ENCODE measurements at places on chromosomes 3 and 15.
A peak's percentile ranks its signal among the peaks of the same experiment; 100 is the strongest.

DNA sequence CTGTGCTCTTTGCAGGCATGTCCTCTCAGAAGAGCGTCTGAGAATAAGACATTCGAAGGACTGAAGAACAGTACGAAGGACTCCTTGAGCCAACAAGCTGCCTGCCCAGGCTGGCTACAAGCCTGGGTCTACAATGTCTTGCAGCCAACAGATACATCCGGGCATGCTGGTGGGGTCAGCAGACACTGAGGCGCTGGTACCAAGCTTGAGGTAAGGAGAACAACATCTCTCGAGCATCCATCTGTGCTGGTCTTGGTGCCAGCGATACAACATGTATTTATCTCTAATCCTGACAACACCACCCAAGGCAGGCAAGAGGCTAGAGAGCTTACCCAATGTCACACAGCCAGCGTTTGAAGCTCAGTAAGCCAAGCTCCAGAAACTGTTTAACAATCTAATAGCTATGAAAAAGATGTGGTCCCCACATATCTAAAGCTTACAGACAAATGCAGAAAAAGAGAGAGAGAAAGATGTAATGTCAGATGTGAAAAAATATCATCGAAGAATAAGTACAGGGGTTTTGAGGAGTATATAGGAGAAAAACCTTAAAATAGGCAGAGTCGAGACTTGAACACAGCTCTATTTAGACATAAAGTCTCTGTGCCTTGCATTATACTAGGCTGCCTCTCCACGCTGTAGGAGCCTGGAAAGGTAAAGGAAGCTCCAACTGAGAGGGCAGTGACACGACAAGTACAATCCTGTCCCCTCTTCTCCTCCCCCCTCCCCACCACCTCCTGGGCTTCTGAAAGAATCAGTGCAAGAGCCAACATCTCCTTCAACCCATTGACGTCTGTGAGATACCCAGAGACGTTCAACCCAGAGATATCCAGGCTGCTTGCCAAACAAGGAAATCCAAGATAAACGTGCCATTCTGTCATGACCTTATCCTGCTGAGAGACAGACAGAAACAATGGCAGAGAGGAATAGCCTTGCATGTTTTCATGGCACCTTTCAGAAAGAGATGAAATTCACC lies 39.4 kb downstream of the WWTR1 start:
- no peak for DNase-seq

- DNase-seq: no peak
Observed at GRCh38 chr3:38114875-38115644, 21.9 kb downstream of the ACAA1 start.

GRCh38 chr3:164458986-164459385 lies 619.3 kb downstream of the SI start:
- DNase-seq: no peak

DNA sequence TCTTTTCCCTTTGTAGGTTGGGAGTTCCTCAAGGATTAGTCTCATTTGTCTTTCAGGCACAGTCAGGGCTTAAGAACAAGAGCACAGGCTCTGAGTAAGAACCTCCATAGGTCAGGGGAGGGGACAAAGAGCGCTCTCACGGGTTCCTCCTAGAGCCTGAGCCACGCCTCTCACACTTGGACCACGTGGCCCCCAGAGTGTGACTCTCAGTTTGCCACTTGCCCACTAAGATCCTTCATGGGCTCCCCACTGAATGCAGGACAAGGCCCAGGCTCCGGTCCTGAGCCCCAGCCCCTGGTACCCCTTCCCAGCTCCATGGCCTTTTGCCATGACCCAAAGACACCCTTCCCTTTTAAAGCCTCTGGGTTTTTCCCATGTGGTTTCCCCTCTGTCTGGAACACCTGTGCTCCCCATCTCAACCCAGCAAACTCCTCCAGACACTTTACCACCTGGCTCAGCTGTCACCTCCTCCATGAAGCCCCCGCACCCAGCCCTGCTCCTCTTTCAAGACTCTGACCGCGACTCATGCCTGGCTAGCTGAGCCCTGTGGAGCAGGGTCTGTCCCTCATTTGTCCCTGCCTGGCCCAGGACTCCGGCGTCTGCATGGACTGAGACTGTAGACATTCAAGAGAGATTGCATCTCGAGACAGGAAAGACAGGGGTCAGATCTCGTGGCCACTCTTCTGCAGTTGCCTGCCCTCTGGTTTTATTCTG lies 32.7 kb downstream of the IQSEC1 start:
- no peak for DNase-seq

DNA sequence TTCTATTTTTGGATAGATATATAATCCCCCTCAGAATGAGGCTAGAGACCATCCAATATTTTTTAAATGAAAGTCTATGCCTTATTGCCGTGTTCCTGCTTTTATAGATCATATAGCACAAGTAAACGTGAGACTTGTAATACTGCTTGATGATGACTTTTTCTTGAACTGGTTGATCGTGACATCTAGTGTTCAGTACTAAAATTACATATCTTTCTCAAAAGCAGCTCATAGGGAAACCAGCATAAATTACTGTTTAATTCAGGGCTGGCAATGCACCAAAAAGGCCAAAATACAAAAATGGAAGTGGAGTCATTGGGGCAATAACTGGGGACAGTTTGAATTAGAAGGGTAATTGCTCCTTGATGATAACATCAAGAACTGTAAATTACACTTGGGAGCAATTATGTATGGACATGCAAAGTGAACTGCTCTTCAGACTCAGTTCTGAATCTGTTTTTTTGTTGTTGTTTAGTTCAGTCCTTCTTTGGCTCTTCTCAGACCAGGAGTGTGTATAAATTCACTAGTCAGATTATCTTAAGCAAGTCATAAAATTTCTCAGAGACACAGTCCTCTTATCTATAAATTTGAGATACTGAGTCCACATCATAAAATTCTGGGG lies 325.3 kb downstream of the THSD4 start:
- DNase-seq: peak; percentile 80

- no peak for DNase-seq
Observed at GRCh38 chr3:125462722-125463299, 57.2 kb downstream of the SNX4 start.

- peak; percentile 43 for DNase-seq
Observed at GRCh38 chr3:53044711-53045517, 959 bp downstream of the SFMBT1 start.

- no peak for DNase-seq
Observed at GRCh38 chr3:47909607-47910006, 106.6 kb downstream of the MAP4 start.

DNA sequence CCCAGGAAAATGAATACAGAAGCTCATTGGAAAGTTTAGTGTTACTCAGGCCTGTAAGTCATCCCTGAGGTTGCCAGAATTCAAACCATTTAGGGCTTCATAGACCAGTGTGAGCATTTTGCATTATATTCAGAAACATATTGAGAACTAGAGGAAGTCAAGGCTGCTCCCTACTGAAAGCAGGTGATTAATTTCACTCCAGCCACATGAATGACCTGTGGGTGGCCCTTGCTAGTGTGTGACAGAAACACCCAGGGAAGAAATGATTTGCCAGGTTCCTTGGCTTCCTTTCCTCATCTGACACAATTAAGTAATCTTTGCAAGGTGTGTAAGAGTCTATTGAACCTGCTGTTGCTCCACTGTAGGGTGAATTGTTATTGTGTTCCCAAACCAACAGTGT lies 61.8 kb downstream of the GAP43 start:
- DNase-seq: no peak

DNA sequence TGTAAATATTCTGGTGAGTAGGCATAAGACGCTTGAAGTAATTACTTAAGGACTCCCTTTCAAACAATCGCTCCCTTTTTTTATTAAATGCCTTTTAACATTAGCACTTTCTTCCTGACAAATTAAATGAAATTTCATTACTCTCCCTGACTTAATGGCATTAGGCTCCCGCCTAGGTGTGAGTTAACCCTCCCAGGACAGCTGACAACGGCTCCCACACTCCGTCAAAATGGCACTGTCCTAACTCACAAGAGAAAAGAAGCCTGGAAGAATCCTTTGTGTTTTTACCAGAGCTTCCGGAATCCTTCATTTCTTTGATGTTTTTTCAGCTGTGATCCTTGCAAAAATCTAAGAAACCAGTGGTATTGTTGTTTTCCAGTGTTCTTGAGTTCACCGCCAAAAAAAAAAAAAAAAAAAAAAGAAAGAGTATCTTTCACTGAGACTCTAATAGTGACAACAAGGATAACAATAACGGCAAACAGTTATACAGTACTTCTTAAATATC lies 861.0 kb upstream of the NR2F2 start:
- DNase-seq: no peak

GRCh38 chr3:107953722-107954121 lies 137.1 kb downstream of the CD47 start:
- DNase-seq: no peak

DNA sequence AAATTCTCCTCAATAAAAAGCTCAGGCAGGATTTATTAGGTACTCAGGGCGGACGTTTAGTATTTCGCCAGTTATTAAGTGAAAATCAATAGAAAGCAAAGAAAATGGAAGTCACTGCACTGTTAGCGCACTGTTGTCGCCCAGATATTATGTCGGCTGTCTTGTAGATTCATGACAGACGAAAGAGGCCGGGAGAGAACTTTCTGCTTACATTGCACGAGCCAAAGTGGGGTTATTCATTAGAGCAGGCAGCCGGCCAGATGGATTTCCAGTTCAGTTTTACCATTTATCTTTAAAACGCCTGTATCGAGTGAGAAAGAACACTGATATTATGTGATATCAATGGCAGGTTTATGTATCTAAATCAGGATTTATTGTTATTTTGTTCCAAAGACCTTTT lies 866.0 kb upstream of the NR2F2 start:
- DNase-seq: peak; percentile 56

GRCh38 chr3:151859905-151860304 lies 13.5 kb upstream of the SUCNR1 start:
- no peak for DNase-seq

- DNase-seq: no peak
Observed at GRCh38 chr15:55401786-55402246, 6.3 kb downstream of the CCPG1 start.

DNA sequence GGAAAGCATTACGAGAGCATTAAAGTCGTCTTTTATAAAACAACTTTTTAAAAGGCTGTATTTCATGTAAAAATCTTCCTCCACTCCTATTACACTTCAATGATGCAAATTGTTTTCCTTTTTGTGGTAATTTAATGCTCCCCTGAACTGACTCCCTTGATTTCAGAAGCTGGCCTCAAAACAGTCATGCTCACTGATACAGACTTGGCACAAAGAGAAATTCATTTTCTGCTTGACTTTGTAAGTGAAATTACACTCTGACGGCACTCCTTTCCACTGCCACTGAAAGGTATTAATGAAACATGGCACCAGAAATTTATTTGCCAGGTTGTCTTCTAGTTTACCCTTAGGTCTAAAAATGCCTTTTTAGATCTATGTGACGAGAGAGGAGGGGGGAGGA lies 215.5 kb downstream of the LRRC3B start:
- DNase-seq: no peak

DNA sequence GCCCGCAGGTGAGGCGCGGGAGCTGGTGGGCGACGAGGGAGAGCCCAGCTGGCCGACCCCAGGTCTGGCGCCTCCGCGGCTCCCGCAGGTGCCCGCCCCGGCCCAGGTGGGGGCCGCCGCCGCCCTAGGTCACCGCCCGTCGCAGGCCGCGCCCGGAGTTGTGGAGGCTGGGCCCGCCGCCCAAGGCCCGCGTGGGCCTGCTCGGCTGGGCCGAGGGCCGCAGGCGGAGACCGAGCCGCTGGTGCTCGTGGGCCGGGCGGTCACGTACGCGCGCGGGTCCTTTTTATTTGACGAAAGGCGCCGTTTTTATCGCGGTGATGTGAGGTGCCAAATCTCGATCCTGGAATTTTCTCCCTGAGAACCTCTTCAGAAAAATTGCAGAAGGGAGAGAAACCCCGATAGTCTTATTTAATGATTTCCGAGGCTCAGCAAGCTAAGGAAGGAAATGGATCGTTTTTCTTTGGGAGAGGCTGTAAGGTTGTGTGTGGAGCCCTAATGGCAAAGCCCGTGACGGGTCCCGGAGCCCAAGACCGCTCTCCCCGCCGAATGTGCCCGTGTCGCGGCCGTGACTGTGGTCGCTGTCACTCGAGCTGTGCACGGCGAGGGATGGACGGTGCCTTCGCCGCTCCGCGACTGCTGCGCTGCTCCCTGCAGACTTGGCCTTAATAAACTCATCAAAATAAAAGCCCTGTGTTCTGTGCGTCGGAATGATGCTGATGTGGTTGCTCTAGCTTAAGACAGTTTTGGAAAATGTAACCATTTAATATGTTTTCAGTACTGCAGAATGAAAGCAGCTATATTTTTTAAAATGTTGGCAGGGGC lies 612 bp downstream of the APPL1 start:
- DNase-seq: peak; percentile 41

DNA sequence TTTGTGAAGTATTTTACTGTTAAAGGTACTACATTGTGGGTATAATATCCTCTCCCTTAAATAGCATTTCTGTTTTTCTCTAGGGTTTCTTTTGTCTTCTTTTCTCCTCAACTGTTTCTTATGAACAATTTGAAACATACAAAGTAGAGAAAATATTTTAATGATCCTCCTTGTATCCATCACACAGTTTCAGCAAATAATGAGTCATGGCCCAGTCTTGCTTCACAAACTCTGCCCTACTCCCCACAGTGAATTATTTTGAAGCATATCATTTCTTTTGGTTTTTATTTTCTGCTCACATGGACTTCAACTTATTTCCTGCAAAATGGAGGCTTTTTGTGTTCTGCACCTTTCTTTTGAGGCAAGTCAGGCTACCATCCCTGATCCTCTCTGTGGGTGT lies 6.1 kb upstream of the SCAANT1 start:
- DNase-seq: peak; percentile 71

- DNase-seq: no peak
Observed at GRCh38 chr15:60254416-60254815, 143.4 kb downstream of the ANXA2 start.

DNA sequence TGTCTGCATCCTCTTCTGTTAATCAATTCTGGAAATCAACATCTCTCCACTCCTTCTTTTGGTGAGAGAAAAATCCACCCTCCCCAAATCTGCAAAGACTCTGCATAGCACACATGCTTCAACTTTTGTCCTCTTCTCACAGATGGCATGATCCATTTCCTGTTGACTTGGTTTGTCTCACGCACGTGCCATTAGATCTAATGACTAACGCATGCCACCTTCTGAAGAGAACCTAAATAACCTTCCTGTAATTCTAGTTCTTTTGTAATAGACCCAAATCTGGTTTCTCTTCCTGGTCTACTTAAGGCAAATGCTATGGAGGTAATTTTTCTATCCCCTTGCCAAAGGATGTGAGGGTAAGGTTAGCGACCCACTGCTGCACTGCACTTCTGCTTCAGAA lies 51.0 kb upstream of the ATOSA start:
- DNase-seq: peak; percentile 8

DNA sequence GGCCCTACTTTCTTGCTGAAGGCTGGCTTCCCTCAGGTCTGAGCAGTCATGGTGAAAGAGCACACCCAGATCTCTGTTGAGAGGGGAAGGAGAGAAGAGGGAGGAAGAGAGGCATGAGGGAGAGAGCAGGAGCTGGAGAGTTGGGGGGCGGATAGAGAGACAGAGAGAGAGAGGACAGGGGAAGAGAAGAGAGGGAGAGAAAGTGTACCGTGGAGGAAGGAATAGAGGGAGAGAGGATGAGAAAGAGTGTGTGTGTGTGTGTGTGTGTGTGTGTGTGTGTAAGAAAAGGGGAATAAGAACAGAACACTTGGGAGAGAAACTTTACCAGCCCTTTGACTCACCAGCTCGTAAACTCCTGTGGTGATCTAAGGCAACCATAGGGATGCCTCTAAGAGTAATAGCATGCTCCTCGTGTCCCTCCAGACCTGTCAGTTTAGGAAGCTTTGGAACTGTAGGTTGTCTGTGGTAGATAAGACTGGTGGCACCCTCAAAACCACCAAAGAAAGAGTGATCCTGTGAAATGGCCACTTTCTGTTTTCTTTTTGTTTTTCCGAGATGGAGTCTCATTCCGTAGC lies 18.2 kb downstream of the ZNF592 start:
- no peak for DNase-seq

Data from IMR-90 (cell line).